ENCODE measurements at places on chromosomes 2 and 18. TPM values are rescaled to one million over a fixed set of nuclear protein-coding genes. Genes with fewer than 3 reads are reported as not detected.

DSG4 gene
- not detected for total RNA-seq

SERPINB5 gene
- not detected for total RNA-seq

CRYGD gene
- not detected for total RNA-seq

GPR35 gene
- 21.3 TPM for total RNA-seq

OSR1 gene
- total RNA-seq = 3.0 TPM

ATP5F1A gene
- total RNA-seq = 349 TPM

TNS1 gene
- total RNA-seq = 16.1 TPM

PLGLB2 gene
- total RNA-seq = 0.77 TPM

DNA sequence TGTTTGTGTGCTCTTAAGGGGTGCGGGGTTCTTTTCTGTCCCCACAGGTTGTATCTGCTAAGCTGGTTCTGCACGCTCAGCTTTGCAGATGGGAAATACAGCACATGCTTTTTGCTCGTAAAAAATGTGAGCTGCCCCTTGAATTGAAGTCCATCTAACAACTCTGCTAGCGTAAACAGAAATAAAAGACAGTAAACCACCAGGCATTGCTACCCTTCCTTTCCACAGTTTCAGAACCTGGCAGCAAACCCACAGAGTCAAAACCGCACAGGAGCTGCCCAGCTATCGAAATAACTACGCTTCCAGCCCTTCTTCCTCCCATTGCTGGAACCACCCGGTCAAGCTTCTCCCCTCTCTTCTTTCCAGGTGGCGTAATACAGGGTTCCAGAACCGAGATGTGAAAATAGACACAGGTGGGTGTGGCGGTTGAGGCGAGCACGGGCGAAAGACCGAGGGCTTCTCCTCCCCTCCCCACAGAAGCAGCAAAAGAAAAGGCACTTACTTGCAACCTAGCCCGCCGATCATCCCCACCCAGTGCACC is 479 bp downstream of the SCN9A start:
- DNase-seq = no peak

DNA sequence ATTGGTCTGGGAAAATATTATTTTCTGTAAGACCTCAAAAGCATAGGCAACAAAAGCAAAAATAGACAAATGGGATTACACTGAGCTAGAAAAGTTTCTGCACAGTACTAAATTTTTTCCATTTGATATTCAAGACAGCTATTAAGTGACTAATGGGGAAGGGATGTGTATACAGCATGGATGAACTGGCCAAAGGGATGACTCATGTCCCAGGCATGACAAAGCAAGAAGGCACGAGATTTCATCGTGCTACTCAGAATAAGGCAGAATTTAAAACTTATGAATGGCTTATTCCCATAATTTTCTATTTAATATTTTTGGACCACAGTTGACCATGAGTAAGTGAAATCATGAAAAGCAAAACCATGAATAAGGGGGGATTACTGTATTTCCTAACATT is 1250.1 kb upstream of the GYPC start:
- no peak for DNase-seq

DNA sequence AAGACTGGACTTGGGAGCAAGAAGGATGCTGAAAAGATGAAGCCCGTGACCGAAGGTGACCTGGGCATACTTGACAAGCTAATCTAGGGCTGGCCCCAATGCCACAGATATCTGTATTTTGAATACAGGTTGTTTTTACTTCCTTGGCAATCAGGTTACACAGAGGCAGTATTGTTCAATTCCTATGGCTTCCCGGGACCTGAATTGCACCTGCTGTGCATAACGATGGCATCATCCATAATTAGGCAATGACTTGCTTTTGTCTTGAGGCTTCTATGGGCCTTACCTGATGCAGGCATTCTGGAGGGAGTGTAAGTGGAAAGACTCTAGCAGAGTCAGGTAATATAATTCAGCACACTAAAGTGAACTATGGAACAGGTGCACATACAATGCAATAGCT is 60.6 kb upstream of the CUL3 start:
- no peak for DNase-seq

- no peak for DNase-seq
Measured at GRCh38 chr18:28485210-28485801, 308.4 kb upstream of the CDH2 start.

DNA sequence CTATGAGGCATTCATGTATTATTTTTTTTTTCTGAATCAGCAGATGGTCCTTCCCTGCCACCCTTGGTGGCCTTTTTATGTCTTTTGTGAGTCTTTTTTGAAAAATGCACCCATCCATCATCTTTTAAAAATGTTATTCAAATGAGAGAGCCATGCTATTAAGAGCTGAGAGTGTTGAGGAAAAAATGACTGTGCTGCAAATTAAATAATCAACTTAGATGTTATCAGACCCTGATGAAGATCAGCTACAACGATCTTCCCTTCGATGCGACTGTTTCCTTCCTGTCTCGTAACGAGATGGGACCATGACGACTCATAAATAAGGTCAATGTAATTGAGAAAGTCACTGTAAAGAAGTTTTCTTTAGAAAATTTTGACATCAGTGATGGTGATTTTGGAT is 44.4 kb downstream of the TRIB2 start:
- DNase-seq = no peak

DNA sequence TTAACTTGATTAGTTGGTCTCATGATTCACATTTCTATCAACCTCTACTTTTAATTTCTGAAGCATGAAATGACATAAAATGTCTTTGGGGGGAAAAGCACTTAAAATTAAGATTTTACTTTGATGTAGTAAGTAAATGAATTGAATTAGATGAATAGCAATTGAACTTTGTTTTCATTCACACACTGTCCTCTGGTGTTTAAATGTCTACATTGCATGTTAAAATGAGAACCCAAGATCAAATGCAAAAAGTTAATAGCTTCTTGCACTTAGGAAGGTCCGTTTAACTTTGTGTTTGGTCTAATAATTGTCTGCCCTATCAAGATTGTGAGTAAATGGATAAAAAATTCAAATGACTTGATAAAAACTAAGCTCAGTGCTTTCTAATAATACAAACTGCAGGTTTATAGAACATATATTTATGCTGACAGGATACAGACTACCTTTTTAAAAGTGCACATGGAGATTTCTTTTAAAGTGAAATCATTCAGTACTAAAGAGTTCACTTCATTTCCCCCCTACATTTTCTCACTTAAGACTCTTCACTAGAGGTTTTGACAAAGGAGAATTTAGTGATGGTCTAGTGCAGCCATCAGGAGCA is 156.2 kb upstream of the NABP1 start:
- peak; percentile 15 for DNase-seq

DNA sequence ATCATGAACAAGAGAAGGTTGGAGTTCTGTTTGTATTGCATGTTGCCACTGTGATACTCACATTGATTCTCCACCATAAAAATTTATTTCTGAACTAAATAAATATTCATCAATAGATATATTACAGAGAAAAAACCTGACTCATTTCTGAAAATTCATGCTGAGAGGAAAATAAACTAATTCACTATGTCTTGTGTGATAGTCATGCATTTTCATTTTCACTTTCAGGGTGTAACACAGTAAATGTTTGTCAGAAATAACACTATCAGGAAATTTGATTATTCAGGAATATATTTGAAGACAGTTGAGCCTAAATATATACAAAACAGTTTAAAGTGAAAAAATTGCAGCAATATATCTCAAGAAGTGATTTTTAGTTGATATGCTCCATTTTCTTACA is 335.2 kb downstream of the KCNJ3 start:
- DNase-seq = no peak

GRCh38 chr2:201781557-201782051 is 871 bp upstream of the ALS2 start:
- no peak for DNase-seq

- no peak for DNase-seq
Measured at GRCh38 chr2:80303006-80303908, 1.3 kb downstream of the LRRTM1 start.

GRCh38 chr2:238169048-238169707 is 10.4 kb downstream of the ERFE start:
- no peak for DNase-seq

- no peak for DNase-seq
Measured at GRCh38 chr2:215236131-215236530, 75.7 kb upstream of the ATIC start.

DNA sequence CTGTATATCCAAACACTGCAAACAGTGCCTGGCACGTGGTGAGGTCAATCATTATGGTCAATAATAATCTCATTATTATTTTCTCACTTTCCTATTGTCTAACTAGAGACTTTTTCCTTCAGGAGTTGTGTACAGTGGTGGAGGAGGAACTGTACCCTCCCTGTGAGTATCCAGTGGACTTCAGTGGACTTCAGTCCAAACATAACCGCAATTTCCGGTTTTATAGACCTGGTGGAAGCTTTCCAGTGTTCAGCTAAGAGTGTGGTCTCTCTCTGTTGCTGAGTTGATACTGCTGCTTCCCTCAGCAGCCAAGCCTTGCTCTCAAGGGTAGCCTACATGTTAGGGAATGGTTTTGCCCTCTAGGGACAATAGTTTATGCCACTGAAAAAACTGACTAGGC is 447.1 kb downstream of the TMEM182 start:
- no peak for DNase-seq

- DNase-seq = no peak
Measured at GRCh38 chr2:188569431-188570165, 277.9 kb downstream of the GULP1 start.

- DNase-seq = no peak
Measured at GRCh38 chr2:175111200-175111657, 56.8 kb downstream of the ATF2 start.

- no peak for DNase-seq
Measured at GRCh38 chr2:18578033-18578432, 11.3 kb downstream of the NT5C1B start.

DNA sequence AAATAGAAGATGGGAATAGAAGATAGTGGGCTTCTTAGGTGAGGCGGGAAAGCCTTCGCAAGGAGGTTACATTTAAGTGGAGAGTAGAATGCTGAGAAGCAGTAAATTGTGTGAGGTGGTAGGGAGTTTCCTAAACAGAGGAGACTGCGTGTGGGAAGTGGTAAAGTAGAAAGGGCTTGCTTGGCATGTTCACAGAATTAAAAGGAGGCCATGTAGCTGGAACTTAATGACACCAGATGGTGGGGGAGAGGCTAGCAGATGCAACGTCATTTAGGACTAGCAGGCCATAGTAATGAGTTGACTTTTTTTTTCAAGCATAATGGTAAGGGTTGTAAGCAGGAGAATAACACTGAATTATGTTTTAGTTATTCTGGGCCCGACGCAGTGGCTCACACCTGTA is 13.0 kb upstream of the RTN4 start:
- DNase-seq = no peak

DNA sequence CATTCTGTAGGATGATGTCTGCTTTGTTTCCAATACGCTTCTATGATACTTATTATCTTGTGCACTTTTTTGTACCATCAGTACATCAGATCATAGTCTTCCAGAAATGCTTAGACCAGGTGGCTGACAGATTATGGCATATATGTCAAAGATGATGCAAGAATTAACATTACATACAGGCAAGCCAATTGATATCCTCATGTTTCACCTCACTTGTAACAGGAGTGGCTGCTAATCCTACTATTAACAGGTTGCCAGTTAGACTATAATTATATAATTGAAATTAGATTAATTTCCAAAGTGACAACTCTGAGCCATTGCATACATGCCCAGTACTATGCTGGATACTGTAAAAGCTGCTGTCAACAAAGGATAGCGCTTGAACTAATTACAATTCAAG is 77.2 kb downstream of the TLK1 start:
- no peak for DNase-seq

DNA sequence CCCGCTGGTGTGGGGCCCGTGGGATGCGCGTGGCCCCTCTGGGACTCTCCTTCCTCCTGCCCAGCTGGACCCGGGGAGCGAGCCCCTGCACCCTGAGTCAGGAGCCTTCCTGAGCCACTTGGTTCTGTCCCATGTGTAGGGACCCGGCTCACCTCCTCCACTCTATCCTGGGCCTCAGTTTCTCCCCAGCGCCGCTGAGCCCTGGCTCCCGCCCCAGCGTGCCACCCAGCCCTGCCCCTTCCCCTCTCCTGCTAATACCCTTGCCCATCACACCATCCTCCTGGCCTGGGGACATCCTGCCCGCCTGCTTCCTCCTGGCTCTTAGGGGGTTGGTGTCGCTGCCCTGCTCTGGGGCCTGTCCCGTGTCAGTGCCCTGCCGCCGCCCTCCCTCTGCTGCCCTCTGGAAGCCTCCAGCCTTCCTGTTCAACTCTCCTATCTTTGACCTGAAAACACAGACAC is 24.8 kb downstream of the GPC1 start:
- no peak for DNase-seq

DNA sequence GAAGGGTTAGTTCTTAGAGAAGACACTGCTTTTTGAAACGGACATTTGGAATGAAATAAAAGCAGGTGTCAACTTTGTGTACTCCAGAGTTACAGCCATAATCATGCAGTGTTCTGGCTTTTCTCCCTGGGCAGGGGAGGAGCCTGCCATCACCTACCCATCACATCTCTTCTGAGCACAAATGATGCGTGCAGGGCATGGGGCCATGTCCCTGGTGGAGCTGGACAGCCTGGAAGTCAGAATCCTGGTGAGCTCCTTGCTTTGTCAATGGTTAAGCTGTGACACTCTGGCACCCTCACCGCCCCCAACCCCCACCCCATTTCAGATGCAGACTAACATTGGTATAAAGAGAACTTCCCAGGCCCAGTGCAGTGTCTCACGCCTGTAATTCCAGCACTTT is 53.1 kb downstream of the PDCL3 start:
- DNase-seq = no peak

GRCh38 chr2:160837416-160837815 is 322.8 kb upstream of the TANK start:
- DNase-seq = no peak

GRCh38 chr2:217360781-217361482 is 501.1 kb upstream of the TNP1 start:
- peak; percentile 44 for DNase-seq

GRCh38 chr2:129754831-129755230 is 224.6 kb upstream of the RAB6C start:
- DNase-seq = no peak

GRCh38 chr2:45014016-45014702 is 4.9 kb upstream of the SIX2 start:
- no peak for DNase-seq

DNA sequence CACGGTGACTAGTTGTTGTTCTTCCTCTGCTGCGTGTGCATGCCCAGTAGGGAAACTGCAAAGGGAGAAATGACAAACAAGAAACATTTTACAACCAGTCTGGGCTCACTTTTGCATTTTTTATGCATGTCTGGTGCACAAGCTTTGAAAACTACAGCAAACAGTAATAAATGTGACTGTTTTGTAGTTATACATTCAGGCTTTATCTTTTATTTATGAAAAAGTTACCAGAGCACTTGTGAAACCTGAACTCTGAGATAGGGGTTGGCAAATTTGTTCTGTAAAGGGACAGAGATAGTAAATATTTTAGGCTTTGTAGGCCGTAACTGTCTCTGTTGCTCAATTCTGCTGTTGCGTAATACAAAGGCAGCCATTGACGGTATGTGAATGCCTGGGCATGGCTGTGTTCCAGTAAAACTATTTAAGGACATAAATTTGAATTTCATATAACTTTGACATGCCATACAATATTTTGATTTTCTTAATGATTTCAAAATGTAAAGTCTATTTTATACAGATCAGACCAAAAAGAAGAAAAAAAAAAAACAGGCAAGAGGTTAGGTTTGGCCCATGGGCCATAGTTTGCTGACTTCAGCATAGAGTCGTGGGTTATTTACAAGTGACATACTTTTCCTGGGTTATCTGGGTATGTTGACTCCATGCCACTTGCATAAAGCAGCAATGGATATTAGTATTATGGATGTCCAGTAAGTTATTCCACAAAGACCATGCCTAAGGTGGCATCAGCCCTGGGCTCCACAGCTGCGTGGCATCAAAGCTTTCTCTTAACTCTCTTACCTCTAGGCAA is 53.6 kb upstream of the EML6 start:
- peak; percentile 84 for DNase-seq

GRCh38 chr2:79887747-79888374 is 375.0 kb downstream of the CTNNA2 start:
- DNase-seq = peak; percentile 71
